ENCODE measurements at places on chromosomes 6 and 20.

DNA sequence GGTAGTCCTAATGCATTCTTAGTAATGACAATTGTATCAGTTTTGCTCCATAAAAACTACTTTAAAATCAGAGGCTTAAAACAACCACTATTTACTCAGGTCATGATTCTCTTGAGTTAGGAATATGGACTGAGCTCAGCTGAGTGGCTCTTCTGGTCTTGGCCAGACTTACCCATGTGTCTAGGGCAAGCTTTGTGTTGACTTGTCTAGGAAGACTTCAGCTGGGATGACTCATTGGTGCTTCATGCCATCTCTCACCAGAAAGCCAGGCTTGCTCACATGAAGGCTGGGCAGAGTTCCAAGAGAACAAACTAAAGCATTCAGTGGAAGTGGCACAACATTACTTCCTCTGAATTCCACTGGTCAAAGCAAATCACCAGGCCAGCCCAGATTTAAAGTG, 155.3 kb downstream of the DHX35 start:
- DNase-seq, result no peak

DNA sequence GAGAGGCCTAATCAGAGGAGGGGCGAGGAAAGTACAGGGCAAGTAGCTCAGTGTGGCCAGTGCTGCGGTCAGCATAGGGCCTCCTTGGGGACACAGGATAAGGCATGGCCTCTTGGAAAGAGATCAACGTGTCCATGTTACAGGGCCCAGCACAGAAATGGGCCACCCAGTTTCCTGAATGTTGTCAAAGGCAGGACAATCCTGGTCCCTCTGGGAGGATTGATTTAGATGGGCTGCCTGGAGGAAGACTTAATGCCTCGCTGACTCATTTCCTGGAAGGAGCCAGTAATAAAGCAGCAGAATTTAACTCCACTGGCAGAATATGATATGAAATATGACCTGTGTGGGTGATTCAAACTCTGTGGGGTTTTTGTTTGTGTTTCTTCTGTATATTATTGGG, 16.6 kb downstream of the DDO start:
- no peak for DNase-seq

GRCh38 chr6:104986625-104987024, 29.7 kb downstream of the LIN28B start:
- DNase-seq, result no peak

- DNase-seq, result no peak
Measured at GRCh38 chr6:108714766-108715414, 133.3 kb upstream of the ARMC2 start.

- DNase-seq, result no peak
Measured at GRCh38 chr6:141464490-141464889, 668.2 kb upstream of the GJE1 start.

DNA sequence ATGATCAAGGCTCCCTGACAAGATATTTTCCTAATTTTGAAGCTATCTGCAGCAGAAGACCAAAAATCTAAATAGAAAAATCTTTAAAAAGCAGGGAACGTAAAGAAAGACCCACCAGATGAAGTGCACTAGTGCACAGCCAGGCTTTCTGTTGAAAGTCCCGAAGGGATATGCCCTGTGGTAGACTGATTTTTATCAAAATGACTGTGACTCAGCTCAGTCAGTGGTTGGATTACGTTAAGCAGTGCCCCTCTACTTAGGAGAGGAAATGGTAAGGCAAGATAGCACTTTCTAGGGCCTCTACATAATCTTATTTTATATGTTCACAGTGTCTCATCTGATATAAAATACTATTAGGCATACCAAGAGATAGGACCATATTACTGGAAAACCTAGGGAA, 123.4 kb upstream of the RAB32 start:
- no peak for DNase-seq

GRCh38 chr6:158626360-158627167, 18.0 kb downstream of the DYNLT1 start:
- no peak for DNase-seq
